ENCODE measurements at places on chromosomes 13 and 19.

GRCh38 chr19:46812977-46813838 is 24.8 kb upstream of the SLC1A5 start:
- DNase-seq = no peak

DNA sequence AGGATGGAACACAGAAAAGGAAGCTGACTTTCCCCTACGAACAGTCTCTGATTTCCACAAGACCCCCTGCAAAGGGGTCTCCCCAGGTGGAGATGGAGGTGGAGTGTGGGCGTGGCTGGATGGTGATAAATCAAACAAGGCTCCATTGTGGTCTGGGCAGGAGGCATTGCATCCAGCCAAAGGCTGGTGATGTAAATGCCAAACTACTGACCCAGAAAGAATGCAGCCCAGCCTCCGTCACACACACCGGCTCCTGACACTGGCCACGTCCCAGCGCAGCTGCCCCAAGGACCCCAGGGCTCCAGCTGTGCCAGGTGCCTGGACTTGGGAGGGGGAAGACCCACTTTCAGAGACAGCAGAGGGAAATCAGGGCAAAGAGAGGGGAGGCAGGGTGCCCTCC is 6.3 kb downstream of the SLC7A1 start:
- no peak for DNase-seq

DNA sequence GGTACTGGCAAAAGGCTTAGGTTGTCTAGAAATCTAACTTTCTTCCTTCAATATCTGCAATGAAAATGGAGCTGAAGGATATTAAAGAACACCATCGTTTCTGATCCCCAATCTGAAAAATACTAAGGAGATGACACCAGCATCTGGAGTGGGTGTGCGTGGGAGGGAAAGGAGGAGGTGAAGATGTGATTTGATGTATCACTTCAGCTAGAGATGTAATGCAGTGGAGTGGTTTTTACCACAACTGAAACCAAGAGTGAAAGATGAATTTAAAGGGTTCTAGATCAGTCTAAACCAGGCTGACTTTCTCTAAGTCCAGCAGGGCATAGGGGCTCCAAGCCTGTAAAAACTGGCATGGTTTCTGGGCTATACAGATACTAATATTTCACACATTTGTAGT is 148.4 kb downstream of the AKAP11 start:
- DNase-seq = no peak

GRCh38 chr13:30431269-30431940 is 9.1 kb downstream of the UBE2L5 start:
- DNase-seq = no peak

GRCh38 chr13:46565808-46566750 is 13.1 kb downstream of the LRCH1 start:
- no peak for DNase-seq

GRCh38 chr19:32879741-32880140 is 10.2 kb upstream of the SLC7A9 start:
- no peak for DNase-seq

DNA sequence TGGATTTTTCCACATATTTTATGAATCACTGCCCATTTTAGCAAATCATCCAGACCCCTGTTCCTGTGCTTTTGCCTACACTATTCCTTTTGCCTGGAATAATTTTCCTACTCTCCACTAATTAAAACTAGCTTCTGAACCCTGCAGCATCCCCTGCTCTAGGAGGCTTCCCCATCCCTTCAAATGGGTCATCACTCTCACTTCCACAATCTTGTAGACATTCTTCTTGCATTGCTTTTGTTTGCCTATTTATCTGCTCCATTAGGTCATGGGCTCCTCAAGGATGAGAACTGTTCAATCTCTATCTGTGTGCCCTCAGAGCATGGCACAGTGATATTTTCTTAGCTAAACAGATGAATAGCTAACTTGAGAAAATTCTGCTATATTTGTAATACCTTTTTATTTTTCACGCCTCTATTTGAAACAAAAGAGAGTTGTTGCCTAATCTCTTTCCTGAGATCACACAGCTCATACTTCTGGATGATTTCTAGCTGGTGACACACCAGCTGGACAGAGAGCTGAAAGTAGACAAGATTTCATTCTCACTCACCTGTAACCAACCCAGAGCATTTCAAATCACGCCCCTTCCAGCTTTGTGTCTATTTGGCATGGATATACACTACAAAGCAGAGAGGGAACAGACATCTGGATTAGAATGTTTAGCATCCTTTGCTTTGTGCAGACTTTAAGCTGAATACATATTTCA is 466.0 kb downstream of the FOXO1 start:
- DNase-seq = no peak

- DNase-seq = no peak
These were observed 169.5 kb upstream of the UBL3 start for GRCh38 chr13:30019648-30020626.

DNA sequence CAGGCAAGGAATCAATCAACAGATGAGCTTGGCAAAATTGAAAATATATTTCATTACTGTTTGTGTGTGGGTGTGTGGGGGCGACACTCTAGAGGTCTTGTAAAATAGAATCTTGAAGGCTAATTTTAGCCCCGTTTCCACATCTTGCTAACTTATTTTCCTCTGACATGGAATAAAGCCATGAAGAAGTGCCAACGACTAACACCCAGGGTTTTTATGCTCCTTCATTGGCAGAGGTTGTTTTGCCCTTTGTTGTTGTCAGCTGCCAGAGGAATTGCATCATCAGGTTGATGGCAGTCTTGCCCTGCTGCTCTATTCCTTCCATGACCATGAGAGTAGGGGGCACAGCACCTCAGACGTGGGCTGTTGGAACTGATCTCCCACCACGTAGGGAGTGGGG is 30.6 kb upstream of the FAM216B start:
- no peak for DNase-seq

DNA sequence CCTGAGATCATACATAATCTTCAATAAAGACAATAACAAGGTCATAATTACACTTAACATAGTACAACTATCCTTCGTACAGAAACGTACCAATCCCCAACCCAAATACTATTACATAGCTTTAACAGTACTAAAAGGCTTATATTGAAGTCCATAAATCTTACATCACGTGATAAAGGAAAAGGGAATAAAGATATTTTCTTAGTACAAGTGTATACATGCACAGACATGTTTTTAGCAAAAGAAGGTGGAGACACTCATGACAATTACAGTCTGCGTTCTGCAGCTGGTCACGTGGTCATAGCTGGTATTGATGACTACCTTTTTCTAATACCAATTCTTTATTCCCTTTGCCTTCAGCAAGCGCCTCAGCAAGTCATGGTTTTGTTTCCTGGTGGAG is 464.5 kb upstream of the SLITRK5 start:
- no peak for DNase-seq

DNA sequence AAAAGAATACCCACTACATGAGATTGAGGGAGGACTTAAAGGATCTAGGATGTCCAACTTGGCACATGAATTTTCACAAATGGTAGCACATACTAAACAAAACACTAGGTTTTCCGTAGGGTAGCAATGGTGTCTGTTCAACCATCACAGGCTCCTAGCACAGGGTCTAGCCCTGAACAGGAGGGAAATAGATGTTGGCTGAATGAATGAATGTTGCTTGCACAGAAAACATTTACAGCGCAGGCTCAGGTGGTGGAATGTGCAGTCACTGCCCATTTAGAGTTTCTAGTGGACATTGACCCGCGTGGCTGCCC is 1.9 kb upstream of the MYCBP2 start:
- no peak for DNase-seq

GRCh38 chr19:29860492-29860891 is 48.7 kb downstream of the CCNE1 start:
- no peak for DNase-seq

DNA sequence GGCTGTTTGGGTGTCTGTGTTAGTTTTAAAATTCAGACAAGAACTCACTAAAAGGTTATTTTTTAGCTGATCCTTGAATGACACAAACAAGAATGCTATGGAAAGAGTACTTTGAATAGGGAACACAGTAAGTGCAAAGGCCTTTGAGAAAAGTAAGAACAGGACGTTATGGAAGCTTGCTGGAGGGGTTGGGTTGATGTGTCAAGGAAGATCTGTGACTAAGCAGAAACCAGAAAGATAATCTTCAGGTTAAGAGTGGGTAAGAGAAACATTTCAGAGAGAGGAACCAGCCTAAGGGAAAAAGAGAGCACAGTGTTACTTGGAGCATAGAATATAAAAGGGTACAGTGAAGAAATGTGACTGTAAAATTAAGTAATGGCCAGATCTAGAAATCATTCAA is 41.2 kb upstream of the TRPC4 start:
- DNase-seq = no peak

DNA sequence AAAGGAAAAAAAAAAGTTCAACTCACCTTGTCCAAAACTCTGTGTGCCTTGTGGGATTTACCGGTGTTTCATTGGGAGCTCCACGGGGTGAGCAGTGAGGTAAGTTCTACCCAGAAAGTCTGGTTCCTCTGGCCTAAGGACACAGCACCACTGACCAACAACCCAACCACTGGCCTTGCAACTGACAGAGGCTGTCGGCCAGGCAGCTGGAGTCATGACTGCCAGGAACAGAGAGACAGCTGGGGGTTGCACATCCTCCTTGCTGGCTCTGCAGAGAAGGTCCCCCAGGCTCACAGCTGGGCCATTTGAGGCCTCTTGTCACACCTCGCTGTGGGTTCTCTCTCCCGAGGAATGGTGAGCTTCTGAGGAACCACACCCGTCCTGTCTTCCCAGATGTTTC is 59.5 kb downstream of the ANKRD10 start:
- DNase-seq = no peak

GRCh38 chr13:20402881-20403280 is 122.8 kb downstream of the CRYL1 start:
- no peak for DNase-seq

- no peak for DNase-seq
These were observed 25.8 kb downstream of the NALCN start for GRCh38 chr13:101390461-101390860.

DNA sequence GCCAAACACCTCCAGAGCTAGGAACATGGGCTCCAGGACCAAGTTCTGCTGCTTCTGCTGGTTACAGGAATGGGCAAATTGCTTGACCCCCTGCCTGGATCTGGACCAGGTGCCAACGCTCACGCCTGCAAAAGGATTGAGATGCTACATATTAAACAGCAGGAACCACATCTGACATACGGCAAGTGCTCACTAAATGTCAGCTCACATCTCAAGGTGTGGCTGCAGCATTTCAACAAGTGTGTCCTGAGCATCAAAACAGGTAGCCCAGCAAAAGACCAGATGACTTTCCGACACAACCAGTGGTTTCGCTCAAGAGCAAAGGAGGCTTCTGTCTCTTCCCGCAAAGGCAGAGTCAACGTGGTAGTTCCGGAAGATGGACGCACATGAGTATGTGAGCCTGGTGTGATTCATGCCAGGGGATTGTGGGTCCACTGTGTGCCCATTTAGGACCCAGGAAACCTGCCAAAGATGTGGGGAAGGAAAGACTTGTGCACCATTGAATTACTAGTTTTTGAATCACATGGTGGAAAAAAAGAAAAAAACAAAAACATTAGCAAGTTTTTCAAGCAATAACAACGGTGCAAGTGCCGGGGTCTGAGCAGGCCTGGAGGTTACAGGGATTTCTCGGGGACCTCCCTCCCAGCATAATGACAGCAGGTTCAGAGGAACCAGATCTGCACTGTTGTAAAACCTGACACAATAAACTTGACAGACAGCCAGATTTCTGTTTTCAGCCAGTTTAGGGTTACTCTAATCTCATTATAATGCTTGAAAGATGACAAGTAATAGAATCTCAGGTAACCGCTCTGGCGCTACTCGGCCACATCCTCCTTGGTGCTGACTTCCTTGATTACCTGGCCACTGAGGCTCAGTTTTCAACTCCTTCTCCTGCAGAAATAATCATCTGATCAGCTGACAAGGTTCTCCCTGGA is 77.9 kb downstream of the SOX1 start:
- DNase-seq = no peak

DNA sequence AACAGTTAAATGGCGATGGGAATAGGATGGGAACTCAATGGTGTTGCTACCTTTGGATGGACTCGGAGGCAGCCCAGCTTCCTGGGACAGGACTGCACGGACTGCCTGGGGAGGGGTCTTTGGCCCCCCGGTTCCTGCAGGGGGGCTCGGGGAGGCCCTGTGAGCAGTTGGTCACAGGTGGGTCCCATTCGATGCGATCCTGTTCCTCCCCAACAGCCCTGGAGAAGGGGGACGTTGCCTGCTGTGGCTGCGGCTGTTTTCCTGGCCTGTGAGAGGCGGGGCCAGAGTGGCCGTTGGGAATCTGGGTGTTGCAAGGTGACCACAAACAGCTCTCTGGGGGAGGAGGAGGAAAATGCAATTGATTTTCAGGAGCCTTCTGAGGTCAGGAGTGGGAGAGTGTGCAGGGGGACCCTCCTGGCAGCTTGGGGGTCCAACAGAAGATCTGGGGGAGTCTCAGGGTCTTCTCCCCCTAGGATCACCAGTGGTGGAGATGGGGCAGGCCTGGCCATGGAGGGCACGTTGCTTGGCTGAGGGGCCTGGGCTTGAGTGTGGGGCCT is 1.9 kb upstream of the PLPPR3 start:
- DNase-seq = no peak

DNA sequence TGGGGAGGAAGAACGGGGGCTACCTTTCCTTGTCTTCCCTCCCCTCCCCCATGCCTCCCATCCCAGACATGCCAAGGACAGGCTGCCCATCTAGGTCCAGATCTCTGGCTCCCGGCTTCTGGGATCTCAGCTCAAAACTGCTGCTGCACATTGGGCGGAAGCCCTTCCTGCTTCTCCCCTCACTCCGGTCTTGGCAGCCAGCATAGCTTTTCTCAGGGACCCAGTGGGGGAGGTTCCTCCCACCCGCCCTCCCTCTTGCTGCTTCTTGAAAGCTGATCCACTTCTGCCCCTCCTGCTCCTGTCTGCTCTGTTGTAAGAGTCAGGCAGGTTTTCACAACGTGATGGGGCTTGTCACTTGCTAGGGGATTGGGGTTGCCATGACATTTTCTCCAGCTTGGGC is 21.7 kb upstream of the RNF17 start:
- no peak for DNase-seq

DNA sequence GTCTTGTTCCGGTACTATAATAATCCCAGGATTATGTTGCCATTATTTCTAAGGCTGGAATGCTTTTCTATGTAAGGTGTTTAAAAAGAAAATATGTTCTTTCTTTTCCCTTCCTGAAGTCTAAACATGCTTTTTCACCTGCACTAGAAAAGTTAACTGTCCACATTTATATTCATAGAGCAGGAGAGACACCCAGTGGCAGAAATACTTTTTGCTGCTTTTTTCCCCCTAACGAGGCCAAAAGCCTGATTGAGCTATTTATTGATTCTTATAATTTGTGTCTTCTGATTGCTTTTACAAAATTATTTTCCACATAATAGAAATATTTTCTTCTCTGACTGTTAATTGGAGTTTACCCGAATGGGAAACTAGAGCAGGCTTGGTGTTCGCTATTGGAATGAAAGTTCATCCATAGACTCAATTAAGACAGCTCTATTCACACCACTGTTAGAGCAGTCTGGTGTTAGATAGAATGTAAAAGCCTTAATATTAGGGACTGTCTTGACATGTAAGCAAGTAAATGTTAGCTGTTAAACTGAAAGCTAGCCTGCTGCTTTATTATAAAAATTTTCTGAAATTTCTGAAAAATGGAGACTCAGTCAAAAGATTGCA is 15.8 kb downstream of the GPR180 start:
- no peak for DNase-seq

Data from GM18507 (cell line).